HT-29 (cell line): ENCODE measurements at places on chromosomes 5 and 9.

DNA sequence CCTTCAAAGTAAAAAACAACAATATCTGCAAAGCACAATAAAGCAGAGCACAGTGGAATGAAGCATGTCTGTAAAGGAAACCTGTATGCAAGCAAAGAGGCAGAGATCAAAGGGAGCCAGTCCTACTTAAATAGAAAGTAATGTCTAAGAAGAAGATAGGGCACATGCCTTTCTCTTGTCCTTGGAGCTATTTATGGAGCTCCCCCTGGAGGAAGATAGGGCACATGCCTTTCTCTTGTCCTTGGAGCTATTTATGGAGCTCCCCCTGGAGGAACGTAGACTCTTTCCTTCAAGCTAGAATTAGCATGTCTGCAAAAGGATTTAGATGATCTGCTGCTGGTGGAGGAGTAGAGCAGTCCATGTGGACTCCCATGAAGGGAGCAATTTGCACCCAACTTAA, 168.1 kb upstream of the RASEF start:
- peak; percentile 5 for DNase-seq

- DNase-seq: no peak
Observed at GRCh38 chr9:71812385-71812784, 44.1 kb upstream of the CEMIP2 start.

DNA sequence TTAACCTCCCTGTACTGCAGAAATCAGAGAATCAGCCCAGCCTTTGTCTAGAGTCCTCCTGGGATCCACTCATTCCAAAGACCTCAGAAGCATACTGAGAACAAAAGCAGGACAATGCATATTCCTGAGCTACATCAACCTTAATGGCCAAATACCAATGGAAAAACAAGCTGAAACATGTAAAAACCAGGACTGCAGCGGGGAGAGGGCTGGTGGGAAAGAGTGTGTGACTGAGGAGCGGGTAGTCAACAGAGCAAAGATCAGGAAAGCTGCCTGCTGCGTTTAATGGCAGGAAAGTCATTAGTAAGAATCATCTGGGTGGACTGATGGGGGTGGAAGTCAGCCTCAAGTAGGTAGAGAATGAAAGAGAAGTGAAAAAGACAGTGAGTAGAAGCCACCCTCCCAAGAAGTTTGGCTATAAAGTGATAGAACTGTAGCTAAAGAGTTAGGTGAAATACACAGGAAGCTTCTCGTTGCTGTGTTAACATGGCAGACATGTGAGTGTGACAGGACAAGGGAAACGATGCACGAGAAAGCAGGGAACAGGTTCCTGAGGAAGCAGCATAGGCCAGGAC, 88.1 kb downstream of the OTULIN start:
- DNase-seq: no peak

GRCh38 chr5:59673438-59674058, 220.0 kb downstream of the PDE4D start:
- peak; percentile 73 for DNase-seq

GRCh38 chr9:94874316-94874715, 147.8 kb downstream of the AOPEP start:
- no peak for DNase-seq

DNA sequence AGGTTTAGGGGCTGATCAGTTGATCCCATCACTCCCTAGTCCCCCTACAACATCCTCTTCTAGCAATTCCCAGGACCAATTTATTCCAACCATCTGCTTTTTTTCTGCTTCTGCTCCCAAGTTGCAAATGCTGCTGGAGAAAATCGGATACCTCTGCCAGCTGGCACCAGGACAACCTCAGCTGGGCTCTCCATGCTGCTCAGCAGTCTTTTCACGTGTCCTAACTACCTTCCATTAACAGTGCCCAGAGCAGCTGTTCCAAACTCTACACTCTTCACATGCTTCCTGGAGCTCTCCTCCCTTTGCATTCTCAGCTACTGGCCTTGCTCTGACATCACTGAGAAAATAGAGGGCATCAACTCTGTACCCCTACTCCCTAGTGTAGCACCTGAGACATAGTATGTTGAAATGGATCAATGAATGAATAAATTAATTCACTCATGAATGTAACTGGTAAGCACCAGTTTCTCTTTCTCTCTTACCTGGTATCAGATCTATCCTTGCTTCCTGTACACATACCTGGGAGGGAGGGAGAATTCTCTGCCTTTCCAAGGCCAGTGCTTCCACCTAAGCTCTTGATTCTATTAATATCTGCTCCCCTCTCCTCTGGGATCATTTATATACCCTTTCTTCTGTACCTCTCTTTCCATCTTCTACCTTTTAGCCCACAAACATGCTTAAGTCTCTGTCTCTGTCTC, 191.0 kb downstream of the RAB3C start:
- DNase-seq: no peak

DNA sequence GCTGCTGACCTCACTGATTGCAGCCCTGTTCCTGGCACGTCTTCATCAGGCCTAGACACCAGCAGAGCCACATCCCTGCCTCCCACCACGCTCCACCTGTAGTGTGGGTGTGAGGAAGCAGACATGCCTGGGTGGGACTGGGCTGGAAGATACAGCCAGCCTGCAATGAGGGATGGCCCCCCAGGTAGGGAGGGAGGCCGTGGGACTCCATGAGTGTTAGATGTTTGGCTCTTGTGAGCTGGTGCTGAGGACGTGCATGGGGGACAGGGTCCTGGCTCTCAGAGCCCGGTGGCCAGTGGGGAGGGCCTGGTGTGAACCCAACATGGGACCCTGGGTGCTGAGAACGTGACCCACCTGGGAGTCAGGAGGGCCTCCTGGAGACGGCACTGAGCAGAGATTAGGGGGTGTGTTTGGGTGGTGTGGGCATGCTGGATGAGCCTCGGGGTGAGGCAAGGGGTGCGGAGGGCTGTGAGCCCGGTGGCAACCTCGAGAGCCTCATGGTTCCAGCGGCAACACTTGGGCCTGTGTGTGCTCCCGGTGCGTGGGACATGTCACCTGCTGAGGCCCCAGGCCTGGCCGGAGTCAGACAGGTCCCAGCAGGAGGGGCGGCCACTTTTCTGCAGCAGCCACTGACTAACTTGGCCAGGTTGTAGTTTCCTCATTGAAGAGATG, 87.6 kb downstream of the PHF2 start:
- no peak for DNase-seq

DNA sequence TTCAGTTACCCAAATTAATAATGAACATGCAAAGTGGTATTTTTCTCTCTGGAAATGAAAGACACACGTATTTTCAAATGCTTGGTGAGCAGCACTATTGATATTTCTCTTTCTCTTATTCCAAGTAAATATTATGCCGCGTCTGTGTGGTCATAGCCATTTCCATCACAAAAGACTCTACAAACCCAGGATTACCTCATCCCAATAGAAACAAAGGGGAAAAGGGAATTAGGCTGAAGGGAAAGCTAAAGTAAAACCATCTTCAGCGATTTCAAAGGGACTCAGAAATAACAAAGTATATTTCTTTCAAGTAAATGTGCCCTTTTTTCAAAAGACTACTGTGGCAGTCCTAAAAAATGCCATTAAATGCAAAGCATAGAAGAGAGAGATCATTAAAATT, 62.0 kb upstream of the FST start:
- no peak for DNase-seq

GRCh38 chr9:93650448-93650847, 74.1 kb downstream of the PHF2 start:
- DNase-seq: no peak

DNA sequence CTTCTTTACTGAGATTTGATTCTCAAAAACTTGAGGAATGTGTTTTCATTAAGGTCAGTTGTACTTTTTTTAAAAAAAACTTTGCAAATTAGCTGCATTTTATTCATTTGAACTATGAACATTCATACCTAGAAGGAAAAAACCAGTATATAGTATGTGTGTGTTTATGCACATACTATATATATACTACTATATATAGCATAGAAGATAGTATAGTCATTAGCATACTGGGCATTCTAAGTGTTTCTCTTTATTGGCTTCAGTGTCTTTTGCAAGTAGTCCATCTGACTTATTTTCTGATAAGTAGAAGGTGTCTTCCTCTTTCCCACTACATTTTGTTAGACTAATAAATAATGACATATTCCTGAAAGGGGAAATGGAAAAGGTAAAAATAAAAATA, 33.0 kb downstream of the ELOVL7 start:
- DNase-seq: no peak

DNA sequence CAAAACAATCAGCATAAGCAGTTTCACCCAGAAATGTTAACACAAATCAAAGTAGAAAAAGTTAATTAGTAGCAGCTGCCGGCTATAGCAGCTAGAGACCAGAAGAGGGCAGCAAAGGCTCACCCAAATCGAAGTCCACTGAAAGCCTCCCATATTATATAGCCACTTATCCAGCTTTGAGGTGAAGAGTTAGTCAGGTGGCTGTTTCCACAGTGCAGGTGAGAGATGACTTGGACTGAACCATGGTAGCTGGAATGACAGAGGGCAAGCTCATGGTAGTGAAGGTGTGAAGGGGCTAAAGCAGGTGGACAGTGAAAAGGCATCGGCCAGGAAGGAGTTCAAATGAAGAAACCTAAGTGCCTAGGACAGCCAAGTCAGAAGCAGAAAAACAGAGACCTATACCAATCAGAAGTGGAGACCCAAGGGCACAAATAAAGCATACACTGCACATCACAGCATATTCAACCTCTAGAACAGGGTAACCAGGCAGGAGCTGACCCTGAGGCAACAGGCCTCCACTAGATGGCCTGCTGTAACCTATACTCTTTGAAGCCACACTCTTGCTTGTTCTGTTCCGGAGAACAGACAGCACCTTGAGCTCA, 7.2 kb upstream of the RNF38 start:
- peak; percentile 73 for DNase-seq

DNA sequence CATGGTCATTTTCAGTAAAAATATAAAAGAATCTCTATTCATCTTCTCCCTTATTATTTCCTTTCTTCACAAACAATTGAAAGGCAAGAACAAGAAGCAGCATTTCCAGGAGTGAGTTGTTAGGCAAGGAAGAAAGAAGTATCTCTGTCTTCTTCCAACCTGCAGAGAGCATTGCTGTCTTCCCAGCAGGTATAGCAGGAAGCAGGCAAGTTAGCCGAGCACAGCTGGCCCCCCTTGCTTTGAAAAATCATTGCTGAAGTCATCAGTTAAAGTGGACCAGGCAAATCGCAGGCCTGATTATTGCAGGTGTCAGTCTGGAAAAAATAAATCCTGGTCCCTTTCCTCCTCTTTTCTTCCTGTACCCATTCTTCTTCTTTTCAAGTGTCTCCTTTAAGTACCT, 353.1 kb upstream of the BRINP1 start:
- no peak for DNase-seq

DNA sequence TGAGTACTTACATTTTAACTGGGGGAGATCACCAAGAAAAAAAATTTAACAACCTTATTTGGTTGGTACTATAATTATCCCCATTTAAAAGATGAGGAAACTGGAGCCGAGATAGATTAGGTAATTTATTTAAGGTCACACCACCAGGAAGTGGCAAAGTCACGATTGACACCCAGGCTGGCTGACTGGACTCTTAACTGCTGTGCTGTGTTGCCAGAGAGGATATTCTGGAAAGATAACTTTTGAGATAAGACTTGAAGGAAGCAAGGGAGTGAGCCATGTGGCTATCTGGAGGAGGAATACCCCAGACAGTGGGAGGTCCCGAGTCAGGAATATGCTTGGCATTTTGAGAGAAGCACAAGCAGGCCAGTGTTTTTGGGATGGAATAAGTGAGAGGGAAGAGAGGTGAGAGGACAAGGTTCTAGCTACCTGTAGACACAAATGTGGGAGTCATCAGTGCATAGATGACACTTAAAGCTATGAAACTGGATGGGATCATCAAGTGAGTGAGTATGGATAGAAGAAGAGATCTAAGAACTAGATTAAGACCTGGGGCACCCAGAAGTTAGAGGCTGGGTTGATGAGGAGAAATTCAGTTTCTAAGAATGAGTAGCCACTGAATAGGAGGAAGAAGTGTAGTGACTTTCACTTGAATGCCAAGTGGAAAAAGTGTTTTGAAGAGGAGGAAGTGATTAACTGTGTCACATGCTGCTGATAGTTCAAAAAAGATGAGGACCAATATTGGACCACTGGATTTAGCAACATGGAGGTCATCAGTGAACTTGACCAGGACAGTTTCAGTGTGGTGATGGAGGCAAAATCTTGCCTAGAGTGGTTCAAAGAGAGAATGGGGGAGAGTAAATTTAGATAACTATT, 25.6 kb downstream of the PDE8B start:
- no peak for DNase-seq
